ENCODE measurements at places on chromosomes 16 and 17.

DNA sequence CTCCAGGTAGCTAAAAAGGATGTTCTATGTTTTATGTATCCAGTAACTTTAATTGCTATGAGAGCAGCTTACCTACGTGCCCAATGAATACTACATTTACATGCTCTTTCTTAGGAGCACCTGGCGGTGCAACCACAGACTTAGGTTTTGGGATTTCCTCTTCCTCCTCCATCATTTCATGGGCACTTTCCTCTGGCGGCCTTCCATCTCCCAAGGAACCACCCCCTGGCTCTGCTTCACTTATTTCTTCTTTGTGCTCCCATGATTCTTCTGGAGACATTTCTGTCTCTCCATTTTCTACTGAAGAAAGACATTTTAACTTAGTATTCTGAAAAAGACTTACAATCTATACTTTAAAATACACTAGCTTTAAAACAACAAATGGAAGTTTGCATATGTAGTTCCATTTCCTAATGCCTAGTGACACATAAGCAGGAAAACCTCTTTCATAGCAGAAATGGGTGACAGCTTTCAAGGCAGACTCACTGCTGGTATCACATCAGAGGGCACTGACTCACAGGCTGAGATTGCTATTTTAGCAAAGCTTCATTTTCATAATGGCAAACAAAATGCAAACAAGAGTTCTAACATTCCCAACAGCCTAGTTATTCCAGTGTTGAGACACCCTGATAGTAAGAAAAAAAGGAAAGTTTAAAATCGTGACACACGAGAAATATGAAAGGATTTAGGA is 19.1 kb downstream of the GSPT1 start:
- DNase-seq, result no peak

DNA sequence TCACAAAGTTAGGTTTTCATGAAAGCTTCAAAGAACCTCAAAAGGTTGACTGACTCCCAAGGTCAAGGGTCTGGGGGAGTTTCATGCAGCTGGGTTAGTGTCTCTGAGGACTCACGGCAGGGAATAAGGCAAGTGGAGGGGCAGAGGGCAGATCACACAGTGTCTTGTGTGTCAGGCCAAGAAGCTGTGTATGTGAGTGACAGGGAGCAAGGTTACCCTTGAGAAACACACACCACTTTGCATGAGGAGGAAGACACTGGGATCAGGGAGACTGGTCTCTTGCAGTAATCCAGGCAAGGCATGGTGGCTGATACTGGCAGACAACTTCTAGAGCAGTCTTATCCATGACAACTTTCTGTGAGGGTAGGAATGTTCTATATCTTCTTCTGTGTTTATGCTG is 6.3 kb downstream of the FLOT2 start:
- no peak for DNase-seq

DNA sequence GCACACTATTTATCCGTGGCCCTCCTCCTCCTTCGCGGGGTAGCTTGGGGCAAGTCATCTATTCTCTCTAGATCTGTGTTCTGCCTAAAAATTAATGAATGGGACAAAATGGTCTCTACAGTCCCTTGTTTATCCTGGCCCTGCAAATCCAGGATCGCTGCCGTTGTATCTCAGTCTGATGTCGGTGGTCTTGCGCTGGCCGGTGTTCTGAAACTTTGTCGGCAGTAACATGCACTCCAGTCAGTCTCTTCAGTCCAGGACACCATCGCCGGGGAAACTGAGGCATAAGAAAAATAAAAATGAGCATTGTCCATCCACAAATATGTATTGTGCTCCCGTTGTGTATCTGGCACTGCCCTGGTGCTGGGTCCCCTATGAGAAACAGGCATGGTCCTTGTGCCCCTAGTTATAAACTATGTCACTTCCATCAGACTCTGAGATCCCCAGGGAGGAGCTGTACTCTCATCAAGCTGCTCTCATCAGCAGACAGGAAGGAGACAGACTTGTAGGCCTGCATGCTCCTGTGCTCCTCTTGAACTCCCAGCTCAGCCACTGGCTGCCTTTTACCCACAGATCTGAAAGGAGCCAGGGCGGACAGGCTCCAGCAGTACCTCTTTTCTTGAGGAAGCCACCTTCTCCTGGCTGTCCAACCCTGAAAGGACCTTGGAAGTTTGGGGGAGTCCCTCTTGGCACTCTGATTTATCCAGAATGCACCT is 13.7 kb upstream of the CA4 start:
- no peak for DNase-seq

- no peak for DNase-seq
Measured at GRCh38 chr16:19179546-19180490, 11.8 kb downstream of the SYT17 start.

- DNase-seq, result no peak
Measured at GRCh38 chr16:51150165-51150887, 744 bp downstream of the SALL1 start.

DNA sequence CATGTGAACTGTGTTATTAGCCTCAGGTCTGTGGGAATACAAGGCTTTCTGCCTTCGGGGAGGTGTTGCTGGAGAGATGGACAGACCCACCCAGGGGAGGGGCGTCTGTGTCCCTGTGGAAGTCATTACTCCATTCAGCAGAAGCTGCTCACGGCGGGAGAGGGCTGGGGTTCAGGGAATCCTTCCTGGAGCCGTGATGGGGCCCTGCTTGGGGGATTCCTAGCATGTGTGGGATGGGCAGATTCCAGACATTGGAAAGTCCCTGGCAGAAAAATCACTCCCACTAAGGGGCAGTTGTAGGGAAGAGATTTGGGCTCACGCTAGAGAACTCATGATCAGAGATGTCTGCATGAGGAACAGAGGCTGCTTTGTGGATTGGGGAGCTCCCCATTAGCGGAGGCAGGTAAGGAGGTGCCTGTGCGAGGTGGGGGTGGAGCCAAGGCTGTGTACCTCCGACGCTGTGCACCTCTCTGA is 56.3 kb upstream of the IL34 start:
- no peak for DNase-seq

DNA sequence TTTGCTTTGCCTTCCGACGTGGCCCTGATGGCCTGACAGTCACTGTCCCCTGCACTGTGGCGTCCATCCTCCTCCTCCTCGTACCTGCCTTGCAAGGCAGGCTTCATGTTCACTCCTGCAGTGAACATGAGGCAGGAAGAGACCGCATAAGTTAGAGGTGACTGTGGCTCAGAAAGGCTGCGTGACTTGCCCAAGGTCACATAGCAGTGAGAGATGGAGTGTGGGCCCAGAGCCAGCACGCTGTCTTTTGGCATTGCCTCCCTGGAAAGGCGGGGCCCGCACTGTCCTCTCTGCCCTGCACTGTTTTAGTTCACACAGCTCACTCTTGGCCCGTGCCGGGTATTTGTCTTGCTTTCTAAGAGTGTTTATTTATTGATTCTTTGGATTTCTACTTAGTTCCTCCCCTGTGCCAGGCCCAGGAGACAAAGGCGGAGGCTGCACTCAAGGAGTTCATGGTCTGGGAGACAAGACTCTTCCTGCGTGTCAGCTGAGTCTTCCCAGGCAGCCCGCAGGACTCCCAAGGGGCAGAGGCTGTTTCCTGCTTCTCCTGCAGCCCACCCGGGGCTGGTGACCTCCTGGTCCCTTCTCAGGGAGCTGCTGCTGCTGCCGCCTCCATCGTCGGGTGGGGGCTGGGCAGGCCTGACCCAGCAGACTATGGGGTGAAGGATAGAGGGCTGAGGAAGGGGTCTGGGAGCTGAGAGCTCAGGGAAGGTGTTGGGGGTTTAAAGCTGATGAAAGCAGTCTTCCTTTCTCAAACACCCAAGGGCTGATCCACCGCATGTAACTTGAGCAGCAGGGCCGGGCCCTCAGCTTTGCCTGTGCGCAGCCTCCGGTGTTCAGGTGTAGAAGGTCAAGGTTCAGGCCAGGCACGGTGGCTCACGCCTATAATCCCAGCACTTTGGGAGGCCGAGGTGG is 12.7 kb downstream of the CYGB start:
- no peak for DNase-seq

GRCh38 chr16:63067141-63067540 is 1030.9 kb upstream of the CDH8 start:
- DNase-seq, result no peak

DNA sequence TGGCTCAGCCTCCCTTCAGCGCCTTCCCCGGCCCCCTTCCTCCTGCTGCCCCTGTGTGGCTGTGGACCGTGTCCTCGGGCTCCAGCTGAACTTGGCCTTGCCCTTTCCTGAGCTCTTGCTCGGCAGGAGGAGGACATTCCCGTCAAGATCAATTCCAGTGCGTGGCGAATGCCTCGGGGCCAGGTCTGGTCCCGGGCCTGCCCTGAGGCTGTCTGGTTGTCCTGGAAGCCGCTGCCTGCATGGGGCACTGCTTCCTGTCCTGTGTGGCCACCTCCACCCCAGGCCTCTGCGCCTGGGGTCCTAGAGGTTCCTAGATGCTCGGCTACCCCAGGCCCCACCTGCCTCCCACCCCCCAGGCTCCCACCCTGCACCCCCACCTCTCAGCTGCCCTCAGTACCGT is 12.8 kb downstream of the BAHCC1 start:
- no peak for DNase-seq

DNA sequence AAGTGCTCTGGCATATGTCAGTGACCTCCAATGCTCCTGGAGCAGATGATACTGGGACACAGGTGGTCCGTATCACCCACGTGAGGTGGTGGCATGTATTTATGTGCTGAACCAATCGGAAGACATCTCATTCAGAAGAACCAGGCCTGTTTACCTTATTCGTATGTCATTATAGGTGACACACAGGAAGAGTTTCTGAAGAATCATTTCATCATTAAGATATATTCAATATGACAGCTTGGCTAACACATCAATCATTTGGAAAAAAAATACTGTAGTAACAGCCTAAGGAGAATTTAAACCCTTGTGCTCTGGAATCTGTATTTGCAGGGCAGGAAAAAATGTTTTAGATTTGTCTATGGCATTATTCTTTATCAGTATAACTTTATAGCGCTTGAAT is 44.6 kb downstream of the RBFOX1 start:
- no peak for DNase-seq

DNA sequence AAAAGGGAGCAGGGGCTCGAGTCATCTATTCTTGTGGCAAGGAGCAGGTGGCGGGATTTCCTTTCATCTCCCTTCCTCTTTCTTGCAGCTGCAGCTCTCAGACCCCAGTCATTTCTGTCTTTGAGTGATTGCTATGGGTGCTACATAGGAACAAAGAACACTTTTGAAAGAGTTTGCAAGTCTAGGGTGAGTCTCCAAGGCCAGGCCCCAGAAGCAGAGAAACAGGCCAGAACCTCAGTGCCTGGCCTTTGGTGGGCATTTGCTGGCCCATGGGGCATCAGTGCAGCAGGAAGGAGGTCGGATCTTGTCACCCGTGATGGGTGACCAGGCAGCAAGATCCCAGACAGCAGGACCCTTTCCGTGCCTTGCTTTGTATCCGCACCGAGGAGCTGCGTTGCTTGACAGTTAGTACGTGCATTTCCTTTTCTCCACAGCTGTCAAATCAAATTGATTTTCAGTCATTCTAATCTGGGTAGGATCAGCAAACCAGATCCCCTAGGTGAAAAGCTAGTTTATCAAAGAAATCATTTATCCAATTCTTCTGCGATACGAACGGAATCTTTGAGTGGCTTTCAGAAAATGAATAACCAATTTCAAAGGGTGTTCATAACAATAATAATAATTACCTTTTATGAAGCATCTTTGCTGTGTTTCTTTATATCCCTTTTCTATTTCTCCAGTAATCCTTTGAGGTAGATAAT is 244.6 kb upstream of the MAF start:
- DNase-seq, result no peak

- no peak for DNase-seq
Measured at GRCh38 chr16:3147046-3147756, 12.4 kb downstream of the ZNF213 start.

DNA sequence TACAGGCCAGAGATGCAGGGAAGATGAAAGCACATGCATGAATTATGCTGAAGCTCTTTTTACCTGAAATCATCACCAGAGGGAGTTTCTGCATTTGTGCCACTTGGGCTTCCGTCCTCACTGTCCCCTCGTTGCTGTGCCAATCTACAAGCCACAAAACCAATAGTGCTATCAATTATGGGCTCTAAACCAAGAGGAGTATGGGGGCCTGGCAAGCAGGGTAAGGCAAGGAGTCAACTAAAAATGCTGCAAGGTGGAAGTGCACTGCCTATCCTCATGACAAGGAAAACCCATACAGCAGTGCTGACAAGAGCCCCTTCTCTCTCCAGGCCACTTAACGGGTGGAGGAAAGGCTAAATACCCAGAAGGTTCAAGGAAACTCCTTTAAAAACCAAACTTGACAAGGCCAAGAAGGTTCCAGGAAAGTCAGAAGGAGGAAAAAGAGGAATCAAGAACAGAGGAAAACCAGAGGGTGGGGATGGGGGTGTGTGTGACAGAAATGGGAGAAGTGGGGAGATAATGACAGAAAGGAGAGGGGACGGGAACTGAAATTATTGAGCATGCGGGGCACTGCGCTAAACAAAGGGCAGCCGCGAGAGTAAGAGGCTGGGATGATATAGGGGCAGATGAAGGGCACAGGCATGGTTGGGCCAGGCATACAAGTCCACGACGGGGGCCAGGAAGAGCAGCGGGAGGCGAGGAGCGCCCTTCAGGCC is 674 bp downstream of the C17orf75 start:
- peak; percentile 74 for DNase-seq

- DNase-seq, result no peak
Measured at GRCh38 chr16:88665148-88665547, 2.3 kb upstream of the MVD start.
